Mucosa of gallbladder (tissue), 1 donor: ENCODE measurements at places on chromosomes 6 and 20.

DNA sequence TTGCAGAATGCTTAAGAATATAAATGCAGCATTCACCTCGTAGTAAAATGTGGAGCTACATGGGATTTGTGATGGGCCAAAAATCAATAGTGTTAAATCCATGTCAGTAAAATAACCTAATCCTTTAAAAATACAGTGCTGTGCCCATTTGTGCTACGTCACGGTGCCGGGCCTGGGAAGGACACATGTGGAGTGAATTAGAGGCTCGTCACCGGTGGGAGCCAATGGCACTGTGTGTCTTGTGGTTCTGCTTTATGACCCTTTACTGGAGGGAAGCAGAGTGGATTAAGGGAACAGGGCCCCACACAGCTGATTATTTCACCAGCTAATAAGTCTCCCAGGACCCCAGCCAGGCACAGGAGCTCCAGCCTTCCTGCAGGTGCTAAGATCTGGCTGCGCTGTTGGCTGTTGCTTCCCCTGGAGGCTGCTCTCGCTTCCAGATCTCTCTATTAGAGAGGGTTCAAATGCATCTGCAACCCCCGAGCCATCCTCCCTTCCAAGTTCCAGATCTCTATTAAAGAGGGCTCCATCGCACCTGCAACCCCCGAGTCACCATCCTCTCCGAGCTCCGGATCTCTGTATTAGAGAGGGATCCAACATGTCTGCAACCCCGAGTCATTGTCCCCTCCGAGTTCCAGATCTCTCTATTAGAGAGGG is 405.8 kb downstream of the CDH4 start:
- DNase-seq, result no peak

- no peak for DNase-seq
Measured at GRCh38 chr6:166014966-166015365, 152.7 kb downstream of the TBXT start.

DNA sequence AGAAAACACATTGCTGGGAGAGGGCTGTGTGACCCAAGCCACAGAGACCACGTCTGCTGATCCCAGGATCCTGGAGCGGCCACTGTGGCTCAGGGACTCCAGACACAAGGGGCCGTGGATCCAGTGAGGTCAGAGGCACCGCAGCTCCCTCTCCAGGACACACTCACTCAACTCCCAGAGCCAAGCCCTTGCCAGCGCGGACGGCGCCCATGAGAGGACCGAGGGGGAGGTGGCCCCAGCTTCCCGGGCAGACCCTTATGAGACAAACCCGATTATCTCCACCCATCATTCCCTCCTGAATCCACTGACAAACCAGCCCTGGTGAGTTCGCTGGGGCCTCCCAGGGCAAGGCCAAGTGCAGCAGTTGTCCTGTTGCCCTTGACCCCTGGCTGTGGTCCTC is 201.2 kb downstream of the TAF4 start:
- no peak for DNase-seq

DNA sequence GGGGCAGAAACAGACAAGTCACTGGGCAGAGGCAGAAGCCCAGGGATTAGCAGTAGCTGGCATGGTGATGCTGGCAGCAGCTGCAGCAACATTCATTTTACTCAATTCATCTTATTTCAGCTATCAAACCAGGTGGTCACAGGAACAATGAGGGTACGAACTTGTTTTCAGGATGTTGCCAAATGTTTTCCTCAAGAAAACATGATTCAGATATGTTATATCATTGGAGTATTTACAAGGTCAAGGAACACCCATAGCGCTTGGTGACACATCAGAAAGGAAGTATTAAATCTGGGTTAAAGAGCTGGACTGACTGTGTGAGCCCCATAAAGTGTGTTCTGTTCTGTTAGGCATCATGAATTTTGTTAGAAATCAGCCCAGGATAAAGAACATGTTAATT is 456.9 kb upstream of the ID4 start:
- DNase-seq, result no peak

GRCh38 chr6:108655806-108656651 is 95.3 kb downstream of the FOXO3 start:
- no peak for DNase-seq

DNA sequence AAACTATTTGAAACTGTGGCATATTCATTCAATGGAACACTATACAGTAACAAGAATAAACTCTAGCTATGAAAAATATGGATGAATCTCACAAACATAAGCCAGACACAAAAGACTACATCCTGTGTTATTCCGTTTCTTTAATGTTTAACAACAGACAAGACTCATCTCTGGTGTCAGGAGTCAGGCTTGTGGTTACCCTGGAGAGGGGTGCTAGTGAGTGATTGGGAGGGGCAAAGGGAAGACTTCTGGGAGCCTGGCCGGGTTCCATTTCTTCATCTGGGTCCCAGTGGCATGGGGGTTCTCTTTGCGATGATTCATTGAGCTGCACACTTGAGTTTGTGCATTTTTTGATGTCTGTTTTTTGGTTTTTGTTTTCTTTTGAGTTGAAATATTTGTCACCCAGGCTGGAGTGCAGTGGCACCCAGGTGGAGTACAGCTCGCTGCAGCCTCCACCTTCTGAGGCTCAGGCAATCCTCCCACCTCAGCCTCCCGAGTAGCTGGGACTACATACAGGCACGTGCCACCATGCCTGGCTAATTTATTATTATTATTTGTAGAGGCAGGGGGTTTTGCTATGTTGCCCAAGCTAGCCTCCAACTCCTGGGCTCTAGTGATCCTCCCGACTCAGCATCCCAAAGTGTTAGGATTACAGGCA is 21.2 kb upstream of the TTPAL start:
- no peak for DNase-seq

DNA sequence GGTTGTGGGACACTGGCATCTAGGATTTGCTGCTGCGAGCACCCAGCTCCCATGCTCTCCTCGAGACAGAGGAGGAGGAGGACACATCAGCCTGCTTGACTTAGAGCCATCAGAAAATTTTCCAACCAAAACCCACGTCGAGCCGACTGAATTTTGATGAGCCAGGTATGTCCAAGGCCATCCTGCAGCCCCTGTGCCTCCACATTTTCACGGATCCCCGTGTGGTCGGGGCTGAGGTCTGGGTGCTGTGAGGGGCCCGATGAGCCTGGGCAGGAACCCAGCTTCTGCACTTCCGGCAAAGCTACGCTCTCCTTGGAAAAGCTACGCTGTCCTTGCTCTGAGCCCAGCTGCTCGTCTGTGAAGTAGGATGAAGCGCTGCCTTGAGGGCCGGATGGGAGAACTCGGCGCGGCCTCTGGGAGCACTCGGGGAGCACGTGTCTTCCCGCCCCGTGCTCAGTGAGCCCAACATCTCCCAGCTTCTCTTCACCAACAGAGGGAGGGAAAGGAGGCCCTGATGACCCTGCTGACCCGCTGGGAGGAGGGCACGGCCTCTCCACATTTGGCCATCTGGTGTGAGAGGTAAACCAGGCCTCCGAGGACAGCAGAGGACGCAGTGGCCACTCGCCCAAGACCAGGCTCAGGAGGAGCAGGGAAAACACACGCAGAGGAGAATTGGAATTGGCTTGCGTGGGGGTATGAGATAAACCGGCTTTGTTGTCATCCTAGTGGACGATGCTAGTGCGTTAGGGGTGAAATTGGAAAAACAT is 33.9 kb downstream of the PSMG4 start:
- DNase-seq, result no peak
